Neural progenitor cell (in vitro differentiated cells): ENCODE measurements at places on chromosomes 4 and X. TPM values are rescaled to one million over a fixed set of nuclear protein-coding genes. Genes with fewer than 3 reads are reported as not detected.

The ACTRT1 gene
- total RNA-seq = not detected in 2 replicates

GRCh38 chr4:157300701-157301100 lies 80.2 kb downstream of the GRIA2 start:
- H3K27me3 ChIP-seq = no peaks in the 10 kb centered on the region
- H3K4me3 ChIP-seq = no peak overlapping the region
- DNase-seq = no peak
- no peak overlapping the region for H3K27ac ChIP-seq
- H3K4me1 ChIP-seq = no peaks in the 10 kb centered on the region
- no peaks in the 10 kb centered on the region for H3K36me3 ChIP-seq

The ATP6AP1 gene
- 22.6 and 47.4 TPM in 2 replicates for total RNA-seq

DNA sequence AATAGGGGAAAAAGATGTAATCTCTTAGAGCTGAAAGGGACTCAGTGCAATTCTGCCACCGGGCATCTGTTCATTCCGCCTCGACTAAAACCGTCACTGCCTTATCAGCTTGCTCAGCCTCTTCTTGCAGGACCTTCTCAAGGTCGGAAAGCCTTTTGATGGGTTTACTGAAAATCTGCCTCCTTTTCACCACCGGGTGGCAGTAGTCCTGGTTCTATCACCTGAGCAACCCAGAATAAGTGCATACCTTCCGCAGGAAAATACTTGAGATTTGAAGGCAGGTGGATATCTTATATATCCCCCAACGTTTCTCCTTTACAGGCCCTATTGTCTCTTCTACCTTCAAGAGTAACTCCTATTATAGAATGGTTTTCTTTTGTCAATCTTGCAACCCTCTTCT lies 103.4 kb upstream of the PAK3 start:
- DNase-seq = peak; percentile 65
- H3K27me3 ChIP-seq = no peaks in the 10 kb centered on the region
- no peak overlapping the region for H3K27ac ChIP-seq

GRCh38 chrX:3348191-3348590 lies 1.7 kb upstream of the MXRA5 start:
- no peaks in the 10 kb centered on the region for H3K36me3 ChIP-seq
- H3K27ac ChIP-seq = no peak overlapping the region
- no peak for DNase-seq
- peaks cover 42% of the 10 kb centered on the region for H3K27me3 ChIP-seq
- no peaks in the 10 kb centered on the region for H3K4me1 ChIP-seq

DNA sequence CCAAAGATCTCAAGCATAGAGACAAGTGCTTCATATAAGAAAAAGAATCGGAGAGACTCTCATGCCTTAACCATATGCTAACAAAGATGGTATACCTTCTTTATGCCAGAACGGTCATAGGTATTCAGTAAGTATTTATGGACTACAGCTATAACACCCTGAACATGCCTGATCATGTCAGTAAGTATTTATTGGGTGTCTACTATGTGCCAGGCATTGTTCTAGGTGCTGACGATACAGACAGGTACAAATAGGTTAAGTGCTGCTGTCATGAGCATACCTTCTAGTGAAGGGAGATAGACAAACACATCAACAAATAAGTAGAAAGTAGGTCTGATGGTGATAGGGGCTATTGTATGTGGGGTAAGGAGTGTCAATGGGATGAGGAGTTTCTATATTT lies 9.5 kb upstream of the MID1 start:
- peaks cover 4% of the 10 kb centered on the region for H3K4me1 ChIP-seq
- DNase-seq = no peak
- no peak overlapping the region for H3K27ac ChIP-seq
- H3K36me3 ChIP-seq = no peaks in the 10 kb centered on the region
- H3K4me3 ChIP-seq = no peak overlapping the region

DNA sequence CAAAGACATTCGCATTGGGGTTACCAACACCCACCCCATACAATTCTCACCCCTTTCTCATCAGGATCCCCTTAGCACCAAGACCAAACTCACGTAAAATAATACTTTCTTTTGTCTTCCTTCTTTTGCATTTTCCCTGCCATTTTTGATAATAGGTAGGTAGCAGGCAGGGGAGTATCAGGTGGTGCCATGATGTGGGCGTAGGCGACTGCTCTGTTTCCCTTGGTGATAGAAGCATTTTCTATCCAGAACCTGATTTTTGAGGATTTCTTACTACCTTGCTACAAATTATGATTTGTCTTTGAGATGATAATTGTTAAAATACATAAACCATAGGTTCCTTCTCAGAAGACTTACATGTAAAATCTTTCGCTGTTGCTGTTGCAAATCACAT lies 150.3 kb downstream of the DCTD start:
- no peaks in the 10 kb centered on the region for H3K36me3 ChIP-seq
- no peak overlapping the region for H3K4me3 ChIP-seq
- H3K27ac ChIP-seq = no peak overlapping the region
- DNase-seq = no peak
- H3K27me3 ChIP-seq = no peaks in the 10 kb centered on the region
- H3K4me1 ChIP-seq = peaks cover 16% of the 10 kb centered on the region

DNA sequence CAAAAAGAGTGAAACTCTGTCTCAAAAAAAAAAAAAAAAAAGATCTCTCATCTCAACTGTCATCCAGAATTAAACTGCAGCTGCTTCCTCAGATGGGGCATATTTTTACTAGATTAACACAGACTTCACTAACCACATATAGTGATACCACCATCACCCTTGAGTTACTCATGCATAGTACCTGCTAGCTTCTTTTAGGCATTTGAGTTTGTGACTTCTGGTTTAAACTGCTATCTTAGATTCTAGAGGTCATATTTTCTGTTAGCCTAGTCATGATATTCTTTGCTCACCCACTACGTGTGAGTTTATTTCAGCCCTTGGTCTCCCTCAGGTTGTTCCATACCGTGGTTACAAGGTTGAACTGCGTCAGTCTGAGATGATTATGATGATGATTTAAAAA lies 154.9 kb upstream of the BMP3 start:
- no peaks in the 10 kb centered on the region for H3K4me1 ChIP-seq
- H3K27me3 ChIP-seq = no peaks in the 10 kb centered on the region
- no peaks in the 10 kb centered on the region for H3K36me3 ChIP-seq
- no peak overlapping the region for H3K27ac ChIP-seq
- no peak overlapping the region for H3K4me3 ChIP-seq

DNA sequence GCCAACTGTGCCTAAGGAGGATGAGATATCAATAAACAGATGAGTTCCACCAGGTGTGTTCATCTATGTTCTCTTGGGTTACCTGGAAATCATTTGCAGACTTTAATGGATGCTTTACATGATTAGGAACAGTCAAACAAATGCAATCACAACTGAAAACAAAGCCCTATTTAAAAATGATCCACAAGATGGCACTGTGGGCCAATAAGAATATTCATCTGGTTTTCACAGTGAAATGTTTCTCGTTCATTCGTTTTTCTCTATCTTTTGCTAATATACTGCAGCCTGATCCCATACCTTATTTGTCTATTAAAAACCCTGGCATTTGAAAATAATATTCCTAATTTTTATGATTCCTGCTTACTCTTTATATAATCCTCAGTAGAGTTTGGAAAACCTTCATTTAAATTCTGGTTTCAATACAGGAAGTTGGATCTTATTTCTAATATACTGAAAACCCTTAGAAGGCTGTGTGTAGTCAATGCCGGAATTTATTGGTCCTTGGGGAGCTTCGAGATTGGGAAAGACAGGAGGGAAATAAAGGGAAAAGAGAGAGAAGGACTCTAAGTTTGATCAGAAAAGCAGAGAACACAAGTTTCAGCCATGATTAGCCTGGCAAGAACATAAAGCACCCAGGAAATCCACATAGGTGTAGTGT lies 63.8 kb upstream of the TAPT1 start:
- H3K36me3 ChIP-seq = no peaks in the 10 kb centered on the region
- peak; percentile 37 for DNase-seq
- no peak overlapping the region for H3K4me3 ChIP-seq
- no peaks in the 10 kb centered on the region for H3K27me3 ChIP-seq

GRCh38 chr4:184534511-184535391 lies 60.4 kb upstream of the IRF2 start:
- no peaks in the 10 kb centered on the region for H3K36me3 ChIP-seq
- H3K27ac ChIP-seq = no peak overlapping the region
- H3K4me3 ChIP-seq = no peak overlapping the region

The FAM236C gene
- not detected in 2 replicates for total RNA-seq

The ZXDA gene
- total RNA-seq = not detected in 2 replicates

The RGS12 gene
- 36.6 and 140 TPM in 2 replicates for total RNA-seq

- no peak for DNase-seq
- H3K36me3 ChIP-seq = no peaks in the 10 kb centered on the region
- no peaks in the 10 kb centered on the region for H3K27me3 ChIP-seq
- no peak overlapping the region for H3K27ac ChIP-seq
- peaks cover 7% of the 10 kb centered on the region for H3K4me1 ChIP-seq
These were observed 26.3 kb upstream of the TMEM131L start for GRCh38 chr4:153439831-153440230.

The PDE6B gene
- total RNA-seq = 4.3 and 19.5 TPM in 2 replicates

- no peak overlapping the region for H3K27ac ChIP-seq
- no peaks in the 10 kb centered on the region for H3K36me3 ChIP-seq
- DNase-seq = no peak
- no peaks in the 10 kb centered on the region for H3K27me3 ChIP-seq
- no peak overlapping the region for H3K4me3 ChIP-seq
These were observed 37.4 kb downstream of the PAK3 start for GRCh38 chrX:111133389-111133788.

The ADH7 gene
- not detected in 2 replicates for total RNA-seq

DNA sequence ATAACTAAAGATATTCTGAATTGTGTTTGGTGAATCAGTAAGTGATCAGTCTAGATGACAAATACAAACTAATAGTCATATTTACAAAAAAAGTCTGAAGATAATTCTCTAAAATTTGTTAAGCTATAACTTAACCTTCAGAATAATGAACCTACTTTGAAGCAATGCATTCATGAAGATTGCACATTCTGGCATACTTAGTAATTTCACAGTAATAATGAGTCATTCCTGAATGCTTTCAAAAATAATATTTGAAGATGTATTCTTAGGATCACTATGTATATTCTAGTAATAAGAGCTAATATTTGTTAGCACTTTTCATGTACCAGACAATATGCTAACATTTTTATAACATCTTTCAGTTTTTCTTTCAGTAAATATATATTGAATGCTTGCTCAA lies 756.7 kb upstream of the SLIT2 start:
- no peaks in the 10 kb centered on the region for H3K27me3 ChIP-seq
- H3K4me1 ChIP-seq = no peaks in the 10 kb centered on the region
- H3K36me3 ChIP-seq = no peaks in the 10 kb centered on the region
- no peak for DNase-seq
- no peak overlapping the region for H3K27ac ChIP-seq
- H3K4me3 ChIP-seq = no peak overlapping the region

GRCh38 chr4:67871867-67872266 lies 11.9 kb downstream of the TMPRSS11D start:
- H3K27ac ChIP-seq = no peak overlapping the region
- H3K27me3 ChIP-seq = no peaks in the 10 kb centered on the region
- DNase-seq = peak; percentile 33

The GRSF1 gene
- total RNA-seq = 87.4 and 136 TPM in 2 replicates

DNA sequence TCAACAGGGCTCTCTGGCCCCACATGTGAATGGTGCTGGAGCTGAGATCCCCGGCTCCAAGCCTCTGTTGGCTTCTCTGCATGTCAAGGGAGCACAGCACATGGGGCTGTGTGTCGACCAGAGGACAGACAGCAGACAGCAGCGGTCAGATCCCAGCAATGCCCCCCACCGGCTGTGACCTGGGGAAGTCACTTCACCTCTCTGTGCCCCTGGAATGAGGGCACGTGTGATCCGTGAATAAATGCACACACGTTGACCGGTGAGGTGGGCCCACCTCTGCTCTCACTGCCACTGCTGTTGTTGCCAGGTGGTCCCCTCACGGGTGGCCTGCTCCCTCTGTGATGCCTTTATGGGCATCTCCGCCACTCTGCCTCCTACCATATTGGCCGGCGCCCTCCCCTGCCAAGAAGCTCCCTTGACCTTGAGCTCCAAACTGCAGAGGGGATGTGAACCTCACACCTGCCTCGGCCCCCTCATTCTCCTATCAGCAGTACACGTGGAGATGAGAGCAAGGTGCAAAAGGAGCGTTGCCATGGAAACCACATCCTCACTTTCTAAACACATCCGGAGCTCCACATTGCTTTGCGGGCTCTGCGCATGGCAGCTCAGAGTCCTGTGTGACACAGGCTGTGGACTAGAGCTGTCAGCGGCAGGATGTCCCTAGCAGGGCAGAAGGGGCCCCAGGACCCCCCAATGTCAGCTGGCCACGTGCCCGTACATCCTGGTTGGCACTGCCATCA lies 75.4 kb downstream of the ABLIM2 start:
- no peak overlapping the region for H3K4me3 ChIP-seq
- H3K36me3 ChIP-seq = no peaks in the 10 kb centered on the region
- peaks cover 18% of the 10 kb centered on the region for H3K4me1 ChIP-seq
- no peak overlapping the region for H3K27ac ChIP-seq

DNA sequence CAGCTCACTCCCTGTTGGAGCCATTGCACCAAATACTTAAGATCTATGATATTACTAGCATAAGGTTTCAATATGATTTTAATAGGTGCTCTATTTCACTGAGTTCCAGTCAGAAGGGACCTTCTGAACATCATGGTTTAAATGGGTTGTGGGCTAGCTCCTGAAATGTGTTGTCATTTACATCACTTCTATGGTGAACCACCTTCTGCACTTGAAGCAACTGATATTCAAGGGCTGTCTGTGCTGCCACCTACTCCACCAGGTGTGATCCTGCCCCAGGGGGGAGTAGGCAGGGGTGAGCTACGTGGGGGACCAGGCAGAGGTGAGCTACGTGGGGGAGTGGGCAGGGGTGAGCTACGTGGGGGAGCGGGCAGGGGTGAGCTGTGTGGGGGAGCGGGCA lies 35.2 kb downstream of the RNF175 start:
- no peaks in the 10 kb centered on the region for H3K4me1 ChIP-seq
- no peaks in the 10 kb centered on the region for H3K27me3 ChIP-seq
- DNase-seq = no peak
- no peak overlapping the region for H3K27ac ChIP-seq
- no peaks in the 10 kb centered on the region for H3K36me3 ChIP-seq
- H3K4me3 ChIP-seq = no peak overlapping the region

GRCh38 chrX:133190877-133191738 lies 27.0 kb downstream of the TFDP3 start:
- H3K27ac ChIP-seq = no peak overlapping the region
- no peaks in the 10 kb centered on the region for H3K36me3 ChIP-seq
- peak; percentile 9 for DNase-seq
- H3K4me1 ChIP-seq = peaks cover 12% of the 10 kb centered on the region
- H3K4me3 ChIP-seq = no peak overlapping the region
- H3K27me3 ChIP-seq = no peaks in the 10 kb centered on the region

GRCh38 chr4:77157859-77158486 lies 966 bp downstream of the CCNG2 start:
- H3K4me3 ChIP-seq = peak overlapping the region; percentile 80
- peak; percentile 97 for DNase-seq
- H3K36me3 ChIP-seq = peaks cover 36% of the 10 kb centered on the region
- H3K27ac ChIP-seq = peak overlapping the region; percentile 100

The F9 gene
- total RNA-seq = not detected in 2 replicates

- no peaks in the 10 kb centered on the region for H3K36me3 ChIP-seq
- H3K27me3 ChIP-seq = no peaks in the 10 kb centered on the region
- no peak overlapping the region for H3K27ac ChIP-seq
- no peak overlapping the region for H3K4me3 ChIP-seq
These were observed 340.4 kb upstream of the FAT1 start for GRCh38 chr4:187064033-187064432.

GRCh38 chr4:146368209-146368608 lies 153.5 kb downstream of the SLC10A7 start:
- no peak overlapping the region for H3K4me3 ChIP-seq
- H3K27me3 ChIP-seq = no peaks in the 10 kb centered on the region
- no peak overlapping the region for H3K27ac ChIP-seq
- DNase-seq = no peak

The DRD5 gene
- 0.06 TPM in 1 of 2 replicates, not detected in the other for total RNA-seq
